ENCODE measurements at places on chromosomes 12 and 14. TPM values are rescaled to one million over a fixed set of nuclear protein-coding genes. Genes with fewer than 3 reads are reported as not detected.

ARMH4 gene
- 14.3 TPM for polyA plus RNA-seq

DHRS4L2 gene
- polyA plus RNA-seq = 3.0 TPM

HVCN1 gene
- not detected for polyA plus RNA-seq

CLEC1B gene
- polyA plus RNA-seq = not detected

CLEC6A gene
- not detected for polyA plus RNA-seq

IFNG-AS1 gene
- polyA plus RNA-seq = not detected

RERG gene
- polyA plus RNA-seq = 0.70 TPM

GPD1 gene
- polyA plus RNA-seq = 1.5 TPM

All from neural cell (in vitro differentiated cells).